ENCODE measurements at places on chromosomes 7 and 10. TPM values are rescaled to one million over a fixed set of nuclear protein-coding genes. Genes with fewer than 3 reads are reported as not detected.

DNA sequence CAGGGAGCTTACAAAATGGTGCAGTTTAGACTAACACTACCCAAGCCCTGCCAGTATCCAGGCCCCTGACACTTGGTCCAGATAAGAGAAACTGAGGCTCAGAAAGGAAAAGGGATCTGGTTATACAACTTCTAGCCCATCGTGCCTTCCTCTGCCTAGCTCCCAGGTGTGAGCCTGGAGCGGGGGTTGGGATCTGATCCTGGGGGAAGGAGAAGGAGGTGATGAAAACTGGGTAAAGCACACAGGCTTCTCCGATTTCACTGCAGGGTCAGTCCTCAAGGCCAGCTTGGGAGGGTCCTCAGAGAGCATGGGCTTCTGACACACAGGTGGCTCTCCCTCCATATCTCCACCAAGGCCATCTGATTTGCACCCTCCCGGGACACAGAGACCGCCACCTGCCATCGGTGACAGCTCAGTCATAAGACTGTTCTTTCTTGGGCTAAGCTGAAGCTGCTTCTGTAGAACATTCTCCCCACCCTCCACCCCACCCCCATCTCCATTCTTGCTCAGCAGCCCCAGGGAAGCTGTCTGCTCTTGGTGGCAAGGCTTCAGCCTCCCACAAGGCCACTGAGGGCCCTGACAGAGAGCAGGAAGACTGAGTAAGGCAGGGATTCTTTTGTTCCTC, 16.4 kb downstream of the SRRM3 start:
- DNase-seq = no peak

GRCh38 chr10:69089638-69090599, 2.0 kb downstream of the SRGN start:
- DNase-seq = no peak

GRCh38 chr7:114656466-114656865, 241.9 kb downstream of the FOXP2 start:
- DNase-seq = no peak

The MKLN1 gene
- total RNA-seq = 27.4 TPM

DNA sequence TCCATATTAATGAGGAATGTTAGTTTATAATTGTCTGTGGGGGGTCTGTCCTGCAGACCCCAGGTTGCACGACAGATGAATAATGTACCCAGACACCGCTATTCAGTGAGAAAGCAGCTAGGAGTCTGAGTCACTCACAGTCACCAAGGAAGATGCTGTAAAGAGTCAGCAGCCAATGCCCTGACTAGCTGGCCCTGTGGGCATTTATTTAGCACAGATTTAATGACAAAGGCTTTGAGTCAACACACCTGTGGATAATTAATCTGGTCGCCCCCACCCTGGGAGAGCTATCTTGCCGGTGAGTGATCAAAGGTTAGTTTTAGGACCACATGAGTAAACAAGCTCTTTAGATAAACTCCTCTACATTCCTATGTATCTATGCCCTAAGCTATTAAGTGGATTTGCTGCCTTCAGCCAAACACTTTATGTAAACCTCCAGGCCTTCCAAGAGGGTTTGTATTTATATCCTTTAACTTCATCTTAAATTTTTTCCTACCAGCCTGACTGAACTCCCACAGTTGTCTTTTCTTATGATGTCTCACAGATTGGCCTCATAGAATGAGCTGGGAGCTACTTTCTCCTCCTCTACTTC, 180.0 kb upstream of the ADCY1 start:
- DNase-seq = no peak

- peak; percentile 92 for DNase-seq
Observed at GRCh38 chr10:78856421-78856820, 212.3 kb upstream of the ZMIZ1 start.

DNA sequence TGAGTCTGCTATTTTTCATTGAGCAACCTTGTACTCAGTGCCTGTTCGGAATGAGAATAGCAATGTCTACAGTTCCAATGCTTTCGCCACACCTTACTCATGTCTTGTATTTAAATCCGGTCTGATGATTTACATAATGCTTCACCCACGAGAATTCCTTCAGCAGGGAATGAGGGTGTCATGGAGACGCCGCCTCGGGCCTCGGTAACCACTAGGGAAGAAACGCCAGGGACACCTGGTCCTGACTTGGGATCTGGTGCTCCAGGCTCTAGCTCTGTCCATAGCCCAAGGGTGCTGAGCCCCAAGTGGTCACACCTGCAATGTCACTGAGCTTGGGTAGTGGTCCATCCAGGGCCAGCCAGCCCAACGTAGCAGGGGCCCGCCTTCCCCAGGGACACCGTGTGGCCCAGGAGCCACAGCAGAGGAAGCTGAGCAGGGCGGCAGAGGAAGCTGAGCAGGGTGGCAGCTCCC, 37.4 kb downstream of the PRKAG2 start:
- no peak for DNase-seq

DNA sequence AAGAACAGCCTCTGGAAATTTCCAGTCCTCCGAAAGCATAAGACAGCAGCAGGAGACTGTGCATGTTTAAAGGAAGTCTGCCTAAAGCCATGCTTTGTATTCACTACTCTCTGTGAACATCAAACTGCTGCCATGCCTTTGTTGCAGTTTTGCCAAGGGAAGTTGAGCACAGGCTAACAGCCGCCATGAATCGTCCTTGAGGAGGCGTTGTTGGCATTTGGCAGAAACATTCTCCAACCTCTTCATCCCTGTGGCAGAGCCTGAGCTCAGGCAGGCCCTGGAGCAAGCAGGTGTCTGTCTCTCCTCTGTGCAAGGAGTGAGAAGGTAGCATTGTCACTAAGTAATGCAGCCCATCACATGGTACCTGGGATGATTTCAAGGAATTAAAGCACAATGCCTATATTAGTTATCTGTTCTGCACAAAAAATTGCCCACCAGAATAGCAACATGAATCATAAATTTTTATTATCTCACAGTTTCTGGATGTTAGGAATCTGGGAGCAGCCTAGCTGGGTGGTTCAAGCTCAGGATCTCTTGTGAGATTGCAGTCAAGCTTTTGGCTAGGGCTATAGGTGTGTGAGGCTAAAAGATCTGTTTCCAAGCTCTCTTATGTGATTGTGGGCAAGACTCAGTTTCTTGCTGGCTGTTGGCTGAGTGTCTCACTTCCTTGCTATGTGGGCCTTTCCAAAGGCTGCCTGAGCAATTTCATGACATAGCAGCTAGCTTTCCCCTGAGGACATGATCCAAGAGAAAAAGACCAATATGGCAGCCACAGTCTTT, 46.5 kb upstream of the KIAA1217 start:
- no peak for DNase-seq

GRCh38 chr10:91313796-91314485, 93.5 kb downstream of the PCGF5 start:
- no peak for DNase-seq

The MPP7 gene
- 21.6 TPM for total RNA-seq

The SLC13A4 gene
- not detected for total RNA-seq

- no peak for DNase-seq
Observed at GRCh38 chr7:38027884-38028455, 107.5 kb downstream of the EPDR1 start.

The CALHM3 gene
- 0.16 TPM for total RNA-seq

- no peak for DNase-seq
Observed at GRCh38 chr10:94178475-94179253, 184.1 kb downstream of the NOC3L start.

DNA sequence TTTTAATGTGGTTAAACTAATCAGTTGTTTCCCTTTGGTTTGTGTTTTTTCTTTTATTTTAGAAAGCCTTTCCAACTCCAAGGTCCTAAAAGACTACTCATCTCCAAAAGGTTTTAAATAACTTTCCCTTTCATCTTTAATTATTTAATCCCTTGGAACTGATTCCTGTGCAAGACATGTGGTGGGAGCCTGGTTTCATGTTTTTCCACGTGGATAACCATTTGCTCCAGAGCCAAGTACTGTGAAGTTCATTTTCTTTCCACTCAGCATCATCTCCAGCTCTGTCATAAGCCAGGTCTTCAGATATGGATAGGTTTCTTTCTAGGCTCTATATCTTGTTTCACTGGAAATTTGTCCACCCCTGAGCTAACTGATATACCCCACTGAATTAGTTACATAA, 16.7 kb downstream of the PPP1R3C start:
- DNase-seq = no peak

The FLNC gene
- total RNA-seq = 1.3 TPM

Data from pancreas (tissue), 10 donors.